ENCODE measurements at places on chromosomes 2 and 18.

DNA sequence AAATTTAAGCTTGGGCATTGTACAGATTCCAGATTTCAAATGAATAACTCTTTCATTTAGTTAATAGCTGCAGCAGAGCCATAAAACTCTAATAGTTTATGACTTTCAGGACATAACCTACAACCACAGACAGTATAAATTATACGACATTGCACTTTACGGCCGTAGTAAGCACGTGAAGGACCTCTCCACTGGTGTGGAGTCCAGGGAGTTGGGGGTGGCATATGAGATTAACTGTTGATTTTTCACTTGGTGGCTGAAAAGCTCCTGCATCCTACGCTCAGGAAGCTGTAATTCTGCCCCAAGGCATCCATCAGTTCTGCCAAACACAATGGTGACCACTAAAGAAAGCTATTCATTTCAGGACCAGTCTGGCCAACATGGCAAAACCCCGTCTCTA, 376.2 kb downstream of the SOX11 start:
- DNase-seq = no peak

- no peak for DNase-seq
These were observed 44.5 kb downstream of the PDIA6 start for GRCh38 chr2:10768063-10768507.

GRCh38 chr2:231928481-231928880, 2.3 kb upstream of the NPPC start:
- DNase-seq = no peak

GRCh38 chr2:41420872-41421271, 626.9 kb upstream of the PKDCC start:
- no peak for DNase-seq

GRCh38 chr2:100765481-100765880, 54.5 kb upstream of the NPAS2 start:
- DNase-seq = no peak

DNA sequence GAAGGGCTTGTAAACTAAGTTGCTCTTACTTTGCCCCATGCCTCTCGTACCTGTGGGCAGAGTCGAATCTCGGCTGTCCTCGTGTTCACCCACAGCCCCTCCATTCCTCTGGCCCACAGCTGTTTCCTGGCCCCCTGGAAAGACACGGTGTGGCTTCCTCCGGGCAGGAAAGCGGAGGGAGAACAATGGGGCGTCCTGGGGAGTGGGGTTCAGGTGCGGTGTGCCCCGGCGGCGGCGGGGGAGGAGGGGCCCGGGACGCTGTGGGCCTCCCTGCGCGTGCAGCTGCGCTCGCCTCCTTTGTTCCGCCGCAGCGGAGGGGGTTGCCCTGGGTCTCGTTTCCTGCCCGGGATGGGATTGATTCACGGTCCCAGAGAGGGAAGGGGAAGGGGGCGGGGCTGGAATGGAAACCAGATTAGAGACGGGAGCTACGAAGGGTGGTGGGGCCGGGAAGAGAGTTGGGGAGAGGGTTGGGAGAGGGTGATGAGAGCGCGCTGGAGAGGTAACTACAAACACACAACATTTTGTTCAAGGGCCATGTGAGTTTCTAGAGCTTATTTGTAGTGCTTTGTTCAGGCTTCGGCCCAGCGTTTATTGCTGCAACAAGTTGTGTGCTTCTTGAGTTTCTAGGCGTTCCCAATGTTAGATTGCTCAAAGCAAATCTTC, 796 bp downstream of the MYO1B start:
- DNase-seq = no peak

DNA sequence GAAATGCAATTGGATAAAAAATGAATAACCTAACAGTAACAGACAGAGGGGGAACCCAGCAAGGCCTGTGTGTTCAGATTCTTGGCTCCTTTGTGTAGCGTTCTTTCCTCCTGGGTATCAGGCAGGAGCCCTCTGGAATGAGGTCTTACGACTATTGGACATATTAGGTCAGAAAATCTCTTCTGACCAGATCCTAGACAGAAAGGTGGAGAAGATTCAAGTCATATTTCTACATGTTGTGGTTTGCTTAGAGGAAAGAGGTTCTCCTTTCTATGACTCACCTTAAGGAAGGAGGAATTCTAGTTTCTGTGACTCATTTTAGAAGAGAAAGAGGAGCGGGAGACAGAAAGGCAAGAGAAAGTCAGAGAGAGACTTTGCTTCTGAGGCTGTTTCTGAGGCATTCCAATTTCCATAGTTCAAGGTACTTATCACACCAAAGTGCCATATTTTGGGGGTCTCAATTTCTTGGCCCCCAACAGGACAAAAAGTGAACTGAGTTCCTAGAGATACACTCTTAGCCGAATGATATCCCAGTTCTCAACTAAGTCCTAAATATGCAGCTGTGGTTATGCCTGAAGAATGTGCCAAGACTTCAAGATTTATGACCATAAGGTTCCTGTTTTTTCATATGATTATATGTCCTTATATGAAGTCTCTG, 618.6 kb downstream of the ZEB2 start:
- DNase-seq = no peak

GRCh38 chr2:190178066-190178722, 115.7 kb upstream of the MSTN start:
- no peak for DNase-seq

DNA sequence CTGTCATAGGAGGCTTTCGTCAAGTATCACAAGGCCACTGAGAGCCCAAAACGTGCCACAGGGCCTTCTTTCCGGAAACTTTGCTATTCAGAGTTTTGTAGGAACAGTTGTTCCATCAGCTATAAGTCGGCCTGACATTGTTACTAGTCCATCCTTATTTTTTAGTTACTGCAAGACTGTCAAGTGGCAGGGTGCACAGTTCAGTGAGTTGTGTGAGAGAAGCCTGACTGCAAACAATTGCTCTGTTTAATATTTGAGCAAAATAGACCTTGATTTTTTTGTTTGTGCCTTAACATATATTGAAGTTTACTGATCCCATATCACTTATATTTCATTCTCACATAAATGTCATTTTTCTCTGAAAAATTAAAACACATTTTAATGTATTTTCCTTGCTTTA, 110.1 kb downstream of the GALNT1 start:
- no peak for DNase-seq

DNA sequence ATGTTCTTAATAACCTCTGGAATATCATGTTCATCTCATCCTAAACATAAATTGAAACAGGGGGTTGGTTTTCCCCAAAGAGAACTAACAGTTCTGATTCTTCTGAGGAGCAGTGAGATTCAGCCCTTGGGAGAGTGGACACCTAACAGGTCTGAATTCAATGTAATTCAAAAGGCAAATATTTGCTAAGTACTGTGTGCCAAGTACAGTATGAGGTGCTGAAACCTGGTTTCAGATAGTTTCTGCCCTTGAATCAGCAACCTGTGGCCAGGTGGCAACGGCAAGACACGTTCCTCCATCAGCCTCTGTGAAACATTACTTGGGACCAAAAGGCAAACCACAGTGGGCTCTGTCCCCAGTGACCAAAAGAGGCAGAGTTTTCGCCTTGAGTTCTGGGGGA, 1.3 kb downstream of the LRRC30 start:
- no peak for DNase-seq

DNA sequence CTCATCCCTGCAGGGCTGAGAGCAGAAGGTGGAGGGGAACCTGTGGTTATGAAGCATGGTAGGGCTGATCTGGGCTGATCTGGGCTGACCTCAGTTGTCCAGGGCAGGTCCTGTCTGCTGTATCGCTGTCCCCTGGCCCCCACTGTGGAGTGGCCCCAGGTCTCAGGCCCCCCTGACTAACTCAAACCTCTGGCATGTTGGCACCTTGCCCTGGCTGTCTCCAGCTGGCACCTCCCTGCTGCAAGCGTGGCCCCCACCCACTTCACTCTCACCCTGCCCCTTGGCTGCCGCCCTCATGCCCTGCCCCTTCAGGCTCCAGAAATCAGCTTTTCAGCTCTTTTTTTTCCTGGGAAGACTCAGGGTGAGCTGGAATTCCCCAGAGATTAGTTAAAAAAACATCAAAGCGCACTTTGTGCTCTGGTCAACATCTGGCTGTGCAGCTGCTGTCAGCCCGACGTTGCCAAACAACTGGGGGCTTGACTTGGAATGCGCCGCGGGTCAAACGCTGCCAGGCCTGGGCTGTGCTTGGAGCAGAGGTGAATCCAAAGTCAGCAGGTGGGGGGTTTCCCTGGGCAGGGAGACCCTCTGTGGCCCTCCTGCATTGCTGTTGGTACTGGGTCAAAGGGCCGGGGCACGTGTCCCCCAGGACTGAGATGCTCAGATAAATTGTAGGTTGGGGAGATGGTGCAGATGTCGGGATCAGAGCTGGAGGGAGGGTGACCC, 173.8 kb upstream of the HDAC4 start:
- no peak for DNase-seq

- no peak for DNase-seq
These were observed 3.0 kb upstream of the NCKAP5 start for GRCh38 chr2:133571249-133571648.

- no peak for DNase-seq
These were observed 11.3 kb upstream of the AGXT start for GRCh38 chr2:240857039-240858008.

GRCh38 chr2:8424997-8425900, 256.6 kb upstream of the ID2 start:
- DNase-seq = no peak

DNA sequence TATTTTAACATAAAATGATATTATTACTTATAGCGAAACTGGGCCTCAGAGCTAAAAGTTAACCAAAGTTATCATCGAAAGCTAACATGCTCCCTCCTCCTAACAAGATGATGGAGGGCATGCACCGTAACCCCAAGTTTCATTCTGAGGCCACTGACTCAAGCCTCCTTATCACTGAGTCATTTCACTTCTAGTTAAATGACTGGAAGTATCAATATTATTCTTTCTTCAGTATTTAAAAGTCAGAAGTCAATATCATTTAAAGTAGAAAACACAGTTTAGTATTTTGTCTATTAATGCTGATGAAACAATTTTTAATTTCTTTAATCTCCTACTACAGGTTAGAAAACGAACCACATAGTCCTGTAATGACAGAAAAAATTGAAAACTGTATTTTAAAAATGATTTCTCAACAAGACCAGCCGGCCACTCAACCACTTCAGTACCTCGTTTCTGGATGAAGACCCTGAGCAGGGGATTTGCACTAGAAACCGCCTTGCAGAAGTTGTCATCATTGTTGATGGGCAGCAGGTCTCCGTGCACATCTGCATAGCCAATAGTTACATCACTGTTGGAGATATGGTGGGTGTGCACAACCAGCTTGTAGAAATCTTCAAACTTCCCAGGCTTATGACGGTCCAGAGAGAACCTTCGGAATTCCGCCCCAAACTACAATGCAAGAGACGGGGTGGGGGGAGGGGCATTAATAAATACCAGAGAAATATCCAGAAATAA, 44.9 kb downstream of the PARD6G start:
- DNase-seq = no peak

DNA sequence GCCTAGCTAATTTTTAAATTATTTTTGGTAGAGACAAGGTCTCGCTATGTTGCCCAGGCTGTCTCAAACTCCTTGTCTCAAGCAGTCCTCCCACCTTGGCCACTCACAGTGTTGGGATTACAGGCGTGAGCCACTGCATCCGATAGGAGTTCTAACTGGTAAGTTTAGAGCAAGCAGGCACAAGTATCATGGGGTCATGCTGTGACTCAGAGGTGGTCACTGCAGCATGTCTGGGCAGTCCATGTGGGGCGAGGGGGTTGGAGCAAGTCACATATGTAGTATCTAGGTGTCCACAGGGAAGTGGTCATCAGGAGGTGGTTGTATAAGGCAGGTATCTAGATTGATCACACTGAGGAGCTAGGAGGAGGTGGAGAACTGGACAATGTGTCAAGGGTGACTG, 22.7 kb upstream of the STARD7 start:
- DNase-seq = no peak

DNA sequence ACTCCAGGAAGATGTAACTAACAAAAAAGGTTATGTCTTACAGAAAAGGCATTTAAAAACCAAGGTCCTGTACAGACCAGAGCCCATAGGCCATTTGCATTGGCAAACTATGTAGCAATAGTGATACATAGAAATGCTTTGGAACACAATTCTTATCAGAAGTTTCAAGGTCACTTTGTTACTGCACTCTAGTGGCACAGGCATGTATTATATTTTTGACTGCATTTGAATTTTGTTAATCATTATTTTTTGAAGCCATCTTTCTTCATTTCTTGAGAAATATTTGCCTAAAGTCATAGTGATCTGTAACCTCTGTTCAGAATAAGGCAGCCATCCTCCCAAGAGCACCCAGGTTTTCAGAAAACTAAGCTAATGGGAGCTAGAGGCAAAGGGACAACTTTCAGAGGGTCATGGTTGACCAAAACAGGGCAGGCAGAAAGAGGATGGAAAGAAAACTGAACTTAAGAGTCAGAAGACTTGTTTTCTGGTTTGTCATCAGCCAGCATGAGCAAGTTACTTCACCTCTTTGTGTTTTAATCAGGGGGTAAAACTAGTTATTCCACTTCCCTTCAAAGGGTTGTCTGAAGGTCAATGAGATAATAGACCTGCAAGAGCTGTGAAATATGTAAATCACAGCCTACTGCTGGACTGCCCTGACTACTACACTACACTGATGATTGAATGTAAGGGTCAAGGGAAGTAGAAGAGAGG, 41.5 kb downstream of the SLC38A11 start:
- no peak for DNase-seq

DNA sequence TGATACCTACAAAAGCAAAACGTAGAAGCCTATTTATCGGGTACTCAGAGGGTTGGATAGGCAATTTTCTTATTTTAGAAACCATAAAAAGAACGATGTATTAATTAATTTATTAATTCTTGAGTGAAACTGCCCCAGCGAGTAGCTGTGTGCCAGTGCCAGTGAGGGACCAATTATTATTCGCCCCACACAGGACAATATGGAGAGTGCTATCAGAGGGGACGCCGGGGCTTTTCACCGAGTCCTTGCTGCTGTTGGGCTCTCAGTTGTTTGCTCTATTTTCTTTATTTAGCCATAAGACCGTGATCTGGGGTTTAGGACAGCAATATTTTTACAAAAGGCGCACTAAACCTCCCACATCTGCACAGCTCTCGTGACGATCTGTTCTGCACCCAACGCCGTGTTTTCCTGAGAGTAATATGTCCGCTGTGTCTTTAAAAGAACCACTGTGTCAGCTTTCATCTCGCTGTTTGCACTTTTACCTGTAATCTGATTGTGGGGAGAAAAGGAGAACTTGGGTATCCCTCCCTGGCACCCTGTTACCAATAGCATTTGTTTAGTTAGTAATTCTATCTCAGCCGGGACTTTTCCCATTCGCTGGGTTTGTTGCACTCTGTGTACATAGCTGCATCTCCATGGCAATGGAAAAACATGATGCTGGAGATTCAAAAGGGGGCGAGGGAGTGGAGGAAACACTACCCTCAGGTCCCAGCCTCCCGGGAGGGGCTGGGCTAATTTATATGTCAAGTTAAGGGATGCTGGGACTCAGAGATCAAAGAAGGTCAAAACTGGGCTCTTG, 30.1 kb upstream of the ZNF516 start:
- DNase-seq = no peak

- DNase-seq = no peak
These were observed 171.9 kb upstream of the FHL2 start for GRCh38 chr2:105570757-105571156.

- DNase-seq = no peak
These were observed 250.3 kb upstream of the ID2 start for GRCh38 chr2:8431446-8432125.

- no peak for DNase-seq
These were observed 29.6 kb downstream of the TFCP2L1 start for GRCh38 chr2:121255358-121255757.

GRCh38 chr2:86048888-86049287, 56.8 kb downstream of the POLR1A start:
- DNase-seq = no peak

GRCh38 chr2:165950438-165950837, 3.1 kb downstream of the TTC21B start:
- DNase-seq = no peak

- no peak for DNase-seq
These were observed 502.6 kb upstream of the RAB12 start for GRCh38 chr18:8106603-8107002.
